Smooth muscle cell of the coronary artery (primary cell): ENCODE measurements at places on chromosomes 11 and 22. TPM values are rescaled to one million over a fixed set of nuclear protein-coding genes. Genes with fewer than 3 reads are reported as not detected.

The DDI1 gene
- total RNA-seq, result not detected in 2 replicates

The MMP27 gene
- total RNA-seq, result 1.3 TPM in 1 of 2 replicates, not detected in the other

The GDPD5 gene
- total RNA-seq, result 5.5 and 7.3 TPM in 2 replicates

The ST14 gene
- total RNA-seq, result under 0.01 and 0.23 TPM in 2 replicates

The YPEL4 gene
- total RNA-seq, result 0.60 and 2.8 TPM in 2 replicates

The DEFB108B gene
- not detected in 2 replicates for total RNA-seq

The HSPB2 gene
- total RNA-seq, result 1.2 and 1.9 TPM in 2 replicates

The TBX10 gene
- total RNA-seq, result not detected in 2 replicates

The GRM5 gene
- total RNA-seq, result under 0.01 TPM in 1 of 2 replicates, not detected in the other

The FOLR2 gene
- total RNA-seq, result not detected in 2 replicates

The ARHGAP8 gene
- total RNA-seq, result 0.15 and 0.23 TPM in 2 replicates

The SLC6A5 gene
- total RNA-seq, result not detected in 2 replicates

The OR51G2 gene
- not detected in 2 replicates for total RNA-seq

The CREB3L1 gene
- 15.1 and 19.9 TPM in 2 replicates for total RNA-seq

The TEX12 gene
- 0.15 TPM in 1 of 2 replicates, not detected in the other for total RNA-seq

The ZMAT5 gene
- total RNA-seq, result 9.6 and 17.7 TPM in 2 replicates

The PCF11 gene
- total RNA-seq, result 22.7 and 26.7 TPM in 2 replicates

The GLYATL2 gene
- 0.53 TPM in 1 of 2 replicates, not detected in the other for total RNA-seq

The PICK1 gene
- 12.1 and 15.7 TPM in 2 replicates for total RNA-seq

The ARSA gene
- 8.0 and 13.1 TPM in 2 replicates for total RNA-seq

The MMP12 gene
- total RNA-seq, result under 0.01 and 9.1 TPM in 2 replicates

The KCTD14 gene
- 0.35 and 1.1 TPM in 2 replicates for total RNA-seq

The LIN7C gene
- 16.5 and 43.7 TPM in 2 replicates for total RNA-seq

The SLC22A6 gene
- total RNA-seq, result not detected in 2 replicates

The PKDREJ gene
- total RNA-seq, result under 0.01 TPM in 1 of 2 replicates, not detected in the other

The TCN2 gene
- total RNA-seq, result 4.6 and 4.9 TPM in 2 replicates

The C11orf21 gene
- total RNA-seq, result 0.08 TPM in 1 of 2 replicates, not detected in the other

The ALX4 gene
- total RNA-seq, result under 0.01 TPM in 1 of 2 replicates, not detected in the other

The OTOG gene
- not detected in 2 replicates for total RNA-seq

The C22orf42 gene
- not detected in 2 replicates for total RNA-seq

The MDK gene
- total RNA-seq, result 6.9 and 60.1 TPM in 2 replicates

The LRRC4C gene
- under 0.01 and 0.38 TPM in 2 replicates for total RNA-seq

The TST gene
- 10.5 and 54.4 TPM in 2 replicates for total RNA-seq

The SCGB1A1 gene
- not detected in 2 replicates for total RNA-seq

The CDKN1C gene
- 2.4 and 3.0 TPM in 2 replicates for total RNA-seq

The RAG1 gene
- total RNA-seq, result 0.12 and 0.60 TPM in 2 replicates

The MPPED1 gene
- total RNA-seq, result not detected in 2 replicates

The SHISA8 gene
- not detected in 2 replicates for total RNA-seq

The TMEM191C gene
- total RNA-seq, result 0.82 and 1.4 TPM in 2 replicates

The TNNT3 gene
- 0.15 and 0.70 TPM in 2 replicates for total RNA-seq

The KCNJ4 gene
- under 0.01 TPM in 1 of 2 replicates, not detected in the other for total RNA-seq
